ENCODE measurements at places on chromosomes 11 and 22.

DNA sequence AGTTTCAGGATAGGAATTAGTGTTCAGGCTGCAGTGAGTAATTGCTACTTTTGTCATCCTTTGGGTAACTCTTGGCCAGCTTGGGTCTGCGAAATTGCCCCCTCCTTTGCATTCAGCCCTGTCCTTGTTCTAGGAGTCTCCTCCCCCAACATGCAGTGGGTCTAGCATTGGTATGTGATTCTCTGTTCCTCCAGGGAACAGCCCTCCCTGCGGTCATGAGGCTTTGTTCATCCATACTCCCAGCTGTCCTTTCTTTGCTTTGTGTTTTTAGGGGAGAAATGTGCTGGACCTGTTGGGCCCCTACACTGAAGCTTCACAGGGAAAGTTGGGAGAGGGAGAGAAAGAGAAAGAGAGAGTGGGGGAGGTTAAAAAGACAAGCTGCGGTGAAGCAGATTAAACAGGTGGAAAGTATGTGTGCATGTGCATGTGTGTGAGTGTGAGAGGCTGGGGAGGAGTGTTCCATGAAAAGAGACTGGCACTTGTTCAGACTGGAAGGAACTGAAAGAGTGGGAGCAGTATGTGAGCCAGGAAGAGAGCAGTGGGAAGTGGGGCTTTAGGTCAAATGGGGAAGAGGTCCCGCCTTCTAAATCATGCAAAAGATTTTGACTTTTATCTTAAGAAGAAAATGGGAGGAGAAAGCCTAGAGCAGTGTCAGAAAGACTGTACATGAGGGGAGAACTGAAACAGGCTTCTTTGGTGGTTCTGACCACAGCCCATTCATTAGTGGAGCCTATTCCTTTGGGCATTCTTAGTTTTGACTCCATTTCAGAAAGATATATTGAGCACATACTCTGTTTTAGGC, 17.9 kb upstream of the SESN3 start:
- DNase-seq = no peak

GRCh38 chr22:32034275-32034674, 8.8 kb upstream of the SLC5A1 start:
- no peak for DNase-seq

GRCh38 chr11:129265125-129265788, 73.1 kb upstream of the ARHGAP32 start:
- no peak for DNase-seq

DNA sequence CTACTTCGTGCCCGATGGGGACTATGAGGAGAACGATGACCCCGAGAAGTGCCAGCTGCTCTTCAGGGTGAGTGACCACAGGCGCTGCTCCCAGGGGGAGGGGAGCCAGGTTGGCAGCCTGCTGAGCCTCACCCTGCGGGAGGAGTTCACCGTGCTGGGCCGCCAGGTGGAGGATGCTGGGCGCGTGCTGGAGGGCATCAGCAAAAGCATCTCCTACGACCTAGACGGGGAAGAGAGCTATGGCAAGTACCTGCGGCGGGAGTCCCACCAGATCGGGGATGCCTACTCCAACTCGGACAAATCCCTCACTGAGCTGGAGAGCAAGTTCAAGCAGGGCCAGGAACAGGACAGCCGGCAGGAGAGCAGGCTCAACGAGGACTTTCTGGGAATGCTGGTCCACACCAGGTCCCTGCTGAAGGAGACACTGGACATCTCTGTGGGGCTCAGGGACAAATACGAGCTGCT, 751 bp downstream of the FIBIN start:
- DNase-seq = no peak

GRCh38 chr22:32628628-32629572, 154.3 kb downstream of the FBXO7 start:
- no peak for DNase-seq

- DNase-seq = no peak
Observed at GRCh38 chr11:69699213-69699612, 4.6 kb downstream of the FGF19 start.

DNA sequence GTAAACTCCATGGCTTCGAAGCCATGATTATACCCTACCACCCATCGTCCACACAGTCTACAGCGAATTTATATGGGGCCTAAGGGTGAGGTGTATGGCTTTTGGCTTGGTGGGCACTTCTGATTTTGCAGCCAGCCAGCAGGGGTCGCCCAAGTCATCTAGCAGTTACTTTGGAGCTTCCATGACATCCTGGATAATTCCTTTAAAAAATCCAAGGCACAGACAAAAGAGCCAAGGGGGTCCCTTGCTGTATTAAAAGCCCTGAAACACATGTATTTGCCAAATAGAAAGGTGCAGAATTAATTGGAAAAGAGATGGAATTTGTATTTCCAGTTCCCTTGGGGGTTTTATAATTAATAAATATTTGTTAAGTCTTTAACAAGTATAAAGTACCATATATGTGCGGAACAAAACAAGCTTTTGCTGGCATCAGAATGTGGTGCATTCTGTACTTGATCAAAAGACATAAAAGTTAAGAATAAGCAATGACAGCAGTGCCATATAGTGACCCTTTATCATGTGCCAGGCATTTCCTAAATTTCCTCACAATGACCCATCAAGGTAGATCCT, 132.8 kb upstream of the PITPNB start:
- DNase-seq = no peak

DNA sequence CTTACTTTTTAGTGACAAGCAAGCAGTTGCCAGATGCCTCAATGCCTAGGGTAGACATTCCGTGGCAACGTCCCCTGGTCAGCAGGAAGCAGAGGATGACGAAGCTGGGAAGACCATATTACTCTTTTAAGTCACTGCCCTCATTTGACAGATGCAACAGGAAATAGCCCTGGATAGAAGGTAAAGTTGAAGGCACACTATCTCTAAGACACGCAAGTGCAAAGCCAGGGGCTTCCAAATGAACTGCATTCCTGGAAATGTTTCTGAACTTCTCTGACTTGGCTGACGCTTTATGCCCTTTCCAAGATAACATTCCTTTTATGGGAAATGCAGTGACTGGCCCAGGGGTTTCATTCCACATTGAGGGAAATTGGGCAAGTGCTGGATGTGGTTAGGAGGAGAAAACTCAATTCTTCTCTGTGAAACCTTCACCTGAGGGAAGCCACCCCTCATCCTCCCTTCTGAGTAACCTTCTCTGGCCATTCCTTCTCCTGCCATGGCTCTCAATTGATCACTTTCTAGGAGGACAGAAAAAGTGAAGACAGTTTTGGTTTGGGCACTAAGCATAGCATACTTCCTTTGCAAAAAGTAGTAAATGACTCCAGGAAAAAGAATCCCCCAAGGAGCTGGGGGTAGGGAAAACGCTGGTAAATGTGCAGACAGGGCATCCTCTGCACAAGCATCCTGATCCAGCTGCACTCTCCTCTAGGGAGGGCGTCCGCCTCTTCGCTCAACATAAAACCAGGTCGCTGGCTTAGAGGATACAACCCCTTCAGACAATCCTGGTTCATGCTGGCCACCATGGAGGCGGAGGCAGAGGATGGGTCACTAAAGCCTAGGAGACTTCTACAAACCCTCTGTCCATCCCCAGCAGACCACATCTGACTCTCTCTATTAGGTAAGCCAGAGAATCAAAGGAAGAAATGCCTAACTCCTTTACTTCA, 14.5 kb downstream of the PCSK7 start:
- DNase-seq = no peak

DNA sequence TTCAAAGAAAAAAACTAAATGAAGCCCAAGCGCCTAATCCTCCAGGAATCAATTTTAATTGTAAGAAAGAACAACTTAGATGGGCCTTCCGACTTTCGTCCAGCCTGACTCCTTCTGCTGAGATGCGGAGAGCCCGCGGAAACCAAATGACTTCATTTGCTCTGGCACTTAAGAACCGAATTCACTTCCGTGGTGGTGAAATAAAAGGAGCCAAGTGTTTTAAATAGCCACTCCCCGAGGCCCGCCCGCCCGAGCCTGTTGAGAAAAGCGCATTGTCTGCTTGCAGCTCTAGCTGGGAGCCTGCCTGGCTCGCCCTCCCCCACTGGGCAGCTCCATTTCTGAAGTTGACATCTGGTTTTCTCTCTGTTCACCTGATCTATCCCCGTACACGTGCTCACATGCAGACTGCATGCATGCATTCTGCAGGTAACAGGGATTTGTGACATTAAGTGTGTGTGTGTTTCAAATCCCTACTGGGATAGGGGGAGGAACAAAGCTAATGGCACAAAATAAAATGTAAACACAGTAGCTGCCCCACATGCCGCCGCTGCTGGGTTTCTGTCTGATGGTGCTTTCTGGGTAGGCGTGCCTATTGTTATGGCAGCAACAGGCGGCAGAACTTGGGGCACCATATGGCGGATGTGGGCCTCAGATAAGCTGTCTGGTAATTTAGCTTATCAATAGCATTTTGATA, 6.2 kb downstream of the TEAD1 start:
- DNase-seq = peak; percentile 15

GRCh38 chr22:23104187-23104971, 34.1 kb downstream of the GNAZ start:
- DNase-seq = no peak

DNA sequence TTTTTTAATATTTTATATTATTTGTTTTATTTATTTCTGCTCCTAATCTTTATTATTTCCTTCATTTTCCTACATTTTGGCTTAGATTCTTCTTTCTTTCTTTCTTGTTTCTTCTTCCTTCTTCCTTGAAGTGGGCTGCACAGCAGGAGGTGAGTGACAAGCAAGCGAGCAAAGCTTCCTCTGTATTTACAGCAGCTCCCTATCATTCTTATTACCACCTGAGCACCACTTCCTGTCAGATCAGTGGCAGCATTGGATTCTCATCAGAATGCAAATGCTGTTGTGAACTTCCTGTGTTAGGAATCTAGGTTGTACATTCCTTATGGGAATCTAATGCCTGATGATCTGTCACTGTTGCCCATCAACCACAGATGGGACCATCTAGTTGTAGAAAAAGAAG, 784.9 kb upstream of the LUZP2 start:
- no peak for DNase-seq

GRCh38 chr11:46345131-46345597, 2.1 kb upstream of the DGKZ start:
- DNase-seq = no peak

DNA sequence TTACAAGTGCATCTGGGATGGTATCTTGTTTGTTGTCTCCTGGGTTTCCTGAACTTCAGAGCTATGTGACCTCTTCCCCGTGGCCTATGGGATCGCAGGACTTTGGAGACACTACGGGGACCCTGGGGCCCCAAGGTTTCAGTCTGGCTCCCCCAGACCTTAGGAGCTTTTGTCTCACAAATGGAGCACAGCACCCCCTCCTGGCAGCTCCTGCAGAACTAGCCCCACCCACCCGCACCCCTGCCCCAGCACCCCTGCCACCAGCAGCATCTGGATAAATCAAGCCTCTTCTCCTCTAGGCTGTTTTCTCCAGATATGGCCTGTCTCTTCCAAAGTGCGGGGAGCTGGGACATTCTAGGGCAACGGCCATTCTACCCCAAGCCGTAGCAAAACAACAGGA, 10.4 kb downstream of the RCOR2 start:
- peak; percentile 29 for DNase-seq

DNA sequence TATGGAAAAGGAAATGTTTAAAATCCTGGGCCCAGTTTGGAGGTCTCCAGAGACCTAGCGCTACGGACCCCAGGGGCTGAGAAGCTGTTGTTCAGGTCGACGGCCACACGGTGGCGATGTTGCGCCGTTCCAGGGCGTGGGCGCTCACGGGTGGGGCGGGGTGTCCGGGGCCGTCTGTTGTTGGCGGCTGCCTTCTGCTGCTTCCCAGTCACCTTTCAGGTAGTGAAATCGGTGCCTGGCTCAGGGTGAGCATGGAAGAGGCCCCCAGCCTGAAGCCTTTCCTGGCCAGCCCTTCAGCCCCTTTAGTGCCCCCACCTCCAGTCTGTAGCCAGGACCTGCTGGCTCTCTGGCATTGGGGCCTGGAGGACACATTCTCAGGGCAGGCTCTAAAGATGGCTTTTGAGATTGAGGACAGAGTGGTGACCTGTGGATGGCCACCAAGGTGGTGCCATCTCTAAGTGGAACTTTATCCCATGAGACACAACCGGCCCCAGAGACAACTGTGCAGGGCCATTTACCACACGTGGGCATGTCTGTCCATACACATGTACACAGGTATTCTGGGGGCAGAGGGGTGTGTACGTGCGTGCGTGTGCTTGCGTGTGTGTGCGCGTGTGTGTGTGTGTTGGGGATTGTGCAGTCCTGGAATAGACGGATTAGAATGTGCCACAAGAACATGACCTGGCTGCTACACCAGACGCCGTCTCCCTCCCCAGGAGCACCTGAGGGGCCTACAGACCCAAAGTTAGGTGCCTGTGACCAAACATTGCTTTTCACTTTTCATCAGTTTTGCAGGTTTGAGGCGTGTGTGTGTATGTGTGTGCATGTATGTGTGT, 53.8 kb downstream of the ST14 start:
- peak; percentile 53 for DNase-seq

All from T-helper 2 cell (primary cell).